Ovary (tissue), 10 donors: ENCODE measurements at places on chromosomes 11 and 22.

- H3K36me3 ChIP-seq = no peaks in the 10 kb centered on the region
- no peak overlapping the region for H3K27ac ChIP-seq
- no peak overlapping the region for H3K4me3 ChIP-seq
- no peaks in the 10 kb centered on the region for H3K27me3 ChIP-seq
- H3K4me1 ChIP-seq = no peaks in the 10 kb centered on the region
These were observed 158.1 kb downstream of the GRIA4 start for GRCh38 chr11:105767931-105768330.

- H3K36me3 ChIP-seq = no peaks in the 10 kb centered on the region
- no peak for DNase-seq
- no peaks in the 10 kb centered on the region for H3K27me3 ChIP-seq
- H3K4me3 ChIP-seq = no peak overlapping the region
- no peaks in the 10 kb centered on the region for H3K4me1 ChIP-seq
These were observed 92.0 kb upstream of the ISX start for GRCh38 chr22:34973926-34974325.

GRCh38 chr11:86615487-86615886 lies 56.9 kb downstream of the ME3 start:
- peaks cover 3% of the 10 kb centered on the region for H3K4me1 ChIP-seq
- no peak for DNase-seq
- H3K36me3 ChIP-seq = no peaks in the 10 kb centered on the region
- no peaks in the 10 kb centered on the region for H3K27me3 ChIP-seq
- H3K27ac ChIP-seq = no peak overlapping the region
- H3K4me3 ChIP-seq = no peak overlapping the region

GRCh38 chr11:84914511-84914910 lies 712.6 kb downstream of the DLG2 start:
- H3K27me3 ChIP-seq = peaks cover 3% of the 10 kb centered on the region
- H3K36me3 ChIP-seq = no peaks in the 10 kb centered on the region
- H3K4me1 ChIP-seq = no peaks in the 10 kb centered on the region
- no peak overlapping the region for H3K27ac ChIP-seq

GRCh38 chr11:65591939-65592857 lies 3.4 kb downstream of the KCNK7 start:
- H3K4me3 ChIP-seq = no peak overlapping the region
- peak; percentile 42 for DNase-seq
- no peaks in the 10 kb centered on the region for H3K4me1 ChIP-seq
- no peak overlapping the region for H3K27ac ChIP-seq
- no peaks in the 10 kb centered on the region for H3K36me3 ChIP-seq

DNA sequence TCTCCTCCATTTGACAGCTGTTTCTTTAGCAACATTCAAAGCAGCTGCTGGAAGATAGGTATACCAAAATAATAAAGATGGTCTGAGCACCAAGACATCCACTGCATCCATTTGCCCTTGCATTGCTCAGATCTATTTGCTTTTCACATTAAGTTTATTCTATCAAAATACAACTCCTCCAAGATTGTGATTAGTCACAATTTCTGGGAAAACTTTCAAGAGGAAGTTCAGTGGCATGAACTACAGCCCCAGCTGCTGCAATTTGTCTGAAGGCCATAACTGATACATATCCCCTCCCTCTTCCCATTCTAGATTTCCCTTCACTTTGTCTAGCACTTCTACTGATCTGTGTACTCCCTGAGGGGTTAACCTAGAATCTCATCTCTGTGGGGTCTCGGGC lies 117.5 kb upstream of the CEP126 start:
- H3K36me3 ChIP-seq = no peaks in the 10 kb centered on the region
- no peaks in the 10 kb centered on the region for H3K4me1 ChIP-seq
- no peaks in the 10 kb centered on the region for H3K27me3 ChIP-seq
- no peak overlapping the region for H3K4me3 ChIP-seq
- DNase-seq = no peak

DNA sequence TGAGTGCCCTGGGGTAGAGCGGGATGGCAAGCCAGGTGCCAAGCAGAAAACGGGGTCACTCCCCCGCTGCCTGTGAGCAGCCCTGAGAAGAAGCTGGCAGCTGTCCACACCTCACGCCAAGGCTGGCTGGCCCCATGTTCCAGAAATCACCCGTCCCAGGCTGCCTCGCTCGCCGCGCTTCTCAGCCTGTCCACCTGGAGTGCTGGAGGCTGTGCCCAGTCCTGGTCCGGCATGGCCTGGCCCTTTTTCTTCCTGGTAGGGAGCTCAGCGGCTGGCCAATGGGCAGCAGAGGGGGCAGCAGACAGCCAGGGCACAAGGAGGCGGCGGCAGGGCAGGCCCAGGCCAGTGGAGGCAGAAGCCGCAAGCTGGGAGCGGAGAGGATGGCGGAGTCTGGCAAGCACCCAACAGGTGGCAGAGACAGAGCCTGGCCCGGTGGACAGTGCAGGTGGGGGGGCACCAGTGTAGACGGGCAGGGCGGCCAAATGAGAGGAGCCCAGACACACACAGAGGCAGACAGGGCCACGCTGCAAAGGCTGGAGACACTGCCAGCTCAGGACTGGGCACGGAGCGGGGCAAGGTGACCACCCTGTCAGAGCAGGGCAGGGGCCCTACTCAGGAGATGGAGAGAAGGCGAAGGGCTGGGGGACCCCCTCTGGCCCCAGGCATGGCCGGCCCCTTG lies 37.2 kb upstream of the TH start:
- no peaks in the 10 kb centered on the region for H3K27me3 ChIP-seq
- no peak for DNase-seq

DNA sequence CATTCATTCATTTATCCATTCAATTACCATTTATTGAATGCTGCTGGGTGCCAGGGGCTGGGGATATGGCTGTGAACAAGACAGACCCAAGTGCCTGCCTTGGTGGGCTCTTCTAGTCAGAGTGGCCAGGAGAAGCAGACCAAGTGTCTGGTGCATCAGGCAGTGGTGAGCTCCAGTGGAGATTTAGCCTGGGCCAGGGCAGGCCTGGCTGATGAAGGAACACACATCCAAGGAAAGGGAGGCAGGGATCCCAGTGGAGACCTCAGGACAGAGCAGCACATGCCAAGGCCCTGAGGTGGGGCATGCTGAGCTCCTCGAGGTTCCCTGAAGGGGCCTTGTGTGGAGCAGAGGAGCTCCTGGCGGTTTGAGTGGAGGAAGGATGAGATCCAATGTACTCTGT lies 46.6 kb upstream of the SMIM38 start:
- H3K4me3 ChIP-seq = no peak overlapping the region
- no peaks in the 10 kb centered on the region for H3K27me3 ChIP-seq
- DNase-seq = no peak
- H3K36me3 ChIP-seq = no peaks in the 10 kb centered on the region
- H3K4me1 ChIP-seq = no peaks in the 10 kb centered on the region

DNA sequence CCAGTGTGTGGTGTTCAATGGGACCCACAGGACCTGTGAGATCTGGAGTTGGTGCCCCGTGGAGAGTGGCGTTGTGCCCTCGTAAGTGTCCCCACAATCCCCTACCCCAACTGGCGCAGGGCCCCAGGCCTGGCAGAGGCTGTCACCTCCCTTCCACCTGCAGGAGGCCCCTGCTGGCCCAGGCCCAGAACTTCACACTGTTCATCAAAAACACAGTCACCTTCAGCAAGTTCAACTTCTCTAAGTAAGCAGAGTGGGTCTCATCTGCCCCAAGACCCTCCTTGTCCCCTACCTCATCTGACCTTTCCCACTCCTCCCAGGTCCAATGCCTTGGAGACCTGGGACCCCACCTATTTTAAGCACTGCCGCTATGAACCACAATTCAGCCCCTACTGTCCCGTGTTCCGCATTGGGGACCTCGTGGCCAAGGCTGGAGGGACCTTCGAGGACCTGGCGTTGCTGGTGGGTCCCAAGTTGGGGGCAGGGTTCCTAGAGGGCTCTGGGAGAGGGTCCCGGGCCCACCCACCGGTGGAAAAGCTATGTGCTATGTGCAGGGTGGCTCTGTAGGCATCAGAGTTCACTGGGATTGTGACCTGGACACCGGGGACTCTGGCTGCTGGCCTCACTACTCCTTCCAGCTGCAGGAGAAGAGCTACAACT lies 8.1 kb downstream of the P2RX6 start:
- no peak overlapping the region for H3K4me3 ChIP-seq
- H3K36me3 ChIP-seq = no peaks in the 10 kb centered on the region
- H3K27me3 ChIP-seq = no peaks in the 10 kb centered on the region
- DNase-seq = no peak

- no peak overlapping the region for H3K27ac ChIP-seq
- no peaks in the 10 kb centered on the region for H3K36me3 ChIP-seq
- no peaks in the 10 kb centered on the region for H3K4me1 ChIP-seq
- no peak for DNase-seq
These were observed 119.9 kb downstream of the PGR start for GRCh38 chr11:101009690-101010055.

GRCh38 chr11:111229604-111230003 lies 15.9 kb upstream of the POU2AF2 start:
- H3K27me3 ChIP-seq = no peaks in the 10 kb centered on the region
- no peak overlapping the region for H3K27ac ChIP-seq
- H3K36me3 ChIP-seq = no peaks in the 10 kb centered on the region
- no peak overlapping the region for H3K4me3 ChIP-seq

DNA sequence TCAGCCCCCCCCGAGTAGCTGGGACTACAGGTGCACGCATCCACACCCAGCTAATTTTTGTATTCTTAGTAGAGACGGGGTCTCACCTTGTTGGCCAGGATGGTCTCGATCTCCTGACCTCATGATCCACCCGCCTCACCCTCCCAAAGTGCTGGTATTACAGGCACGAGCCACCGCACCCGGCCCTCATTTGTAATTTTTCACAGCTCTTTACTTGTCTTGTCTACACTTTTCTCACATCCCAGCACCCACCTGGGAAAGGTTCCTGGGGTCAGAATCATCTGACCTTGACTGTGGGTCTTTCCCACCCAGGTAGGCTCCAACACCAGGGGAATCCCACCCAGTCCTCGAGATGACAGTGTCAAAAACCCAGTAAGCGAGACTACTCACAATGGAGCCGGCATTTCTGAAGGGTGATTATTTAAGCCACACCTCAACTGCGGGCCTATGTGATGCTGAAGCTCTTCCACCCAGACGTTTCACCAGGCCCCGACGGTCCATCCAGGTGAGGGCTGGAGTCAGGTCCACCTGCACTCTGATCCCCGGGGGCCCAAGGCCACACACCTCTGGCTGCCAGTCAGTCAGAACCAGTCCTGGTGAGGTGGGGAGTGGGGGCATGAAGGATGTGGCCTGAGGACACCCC lies 23.4 kb downstream of the CELSR1 start:
- H3K27me3 ChIP-seq = no peaks in the 10 kb centered on the region
- H3K27ac ChIP-seq = no peak overlapping the region
- no peaks in the 10 kb centered on the region for H3K4me1 ChIP-seq
- H3K36me3 ChIP-seq = no peaks in the 10 kb centered on the region
- no peak overlapping the region for H3K4me3 ChIP-seq
